ENCODE measurements at places on chromosomes 2 and 18.

DNA sequence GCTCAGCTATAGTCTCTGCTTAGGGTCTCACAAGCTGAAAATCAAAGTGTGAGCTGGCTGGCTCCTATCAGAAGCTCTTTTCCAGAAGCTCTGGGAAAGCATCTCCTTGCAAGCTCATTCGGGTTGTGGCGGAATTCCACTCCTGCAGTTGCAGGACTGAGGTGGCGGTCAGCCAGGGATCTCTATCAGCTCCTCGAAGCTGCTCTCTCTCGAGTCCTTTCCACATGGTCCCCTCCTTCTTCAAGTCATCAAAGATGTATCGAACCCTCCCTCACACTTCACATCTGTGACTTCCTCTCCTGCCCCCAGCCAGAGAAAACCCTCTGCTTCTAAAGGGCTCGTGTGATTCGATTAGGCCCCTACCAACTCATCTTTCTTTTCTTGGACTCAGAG is 141.7 kb downstream of the ZFP36L2 start:
- no peak for DNase-seq

GRCh38 chr2:201128933-201129505 is 13.1 kb downstream of the CFLAR start:
- DNase-seq, result no peak

DNA sequence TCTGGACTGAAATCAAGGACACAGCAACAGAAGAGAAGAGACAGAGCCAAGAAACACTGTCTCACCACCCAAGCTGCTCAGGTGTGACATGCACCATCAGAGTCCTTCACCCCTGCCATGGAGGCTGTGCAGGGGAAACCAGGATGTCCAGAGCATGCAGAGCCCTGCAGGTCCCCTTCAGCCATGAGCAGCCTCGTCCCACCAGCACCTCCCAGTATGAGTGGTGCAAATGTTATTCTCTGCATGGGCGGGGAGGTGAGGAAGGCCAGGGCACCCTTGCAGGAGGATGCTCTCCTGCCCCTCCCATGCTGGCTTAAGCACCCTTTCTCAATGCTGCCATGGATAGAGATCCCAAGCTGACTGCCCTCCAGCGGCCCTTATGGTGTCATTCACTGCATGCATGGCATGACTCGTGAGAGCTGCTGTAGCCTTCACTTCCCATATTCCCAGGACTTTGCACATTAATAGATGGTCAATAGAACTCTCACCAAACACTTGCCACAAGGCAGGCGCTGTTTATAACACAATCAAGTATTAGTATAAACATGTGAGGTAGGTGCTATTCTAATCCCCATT is 171.0 kb downstream of the ANAPC1 start:
- no peak for DNase-seq

GRCh38 chr2:69565431-69565839 is 78.1 kb downstream of the AAK1 start:
- no peak for DNase-seq

GRCh38 chr2:101401326-101401665 is 14.0 kb upstream of the CREG2 start:
- no peak for DNase-seq

DNA sequence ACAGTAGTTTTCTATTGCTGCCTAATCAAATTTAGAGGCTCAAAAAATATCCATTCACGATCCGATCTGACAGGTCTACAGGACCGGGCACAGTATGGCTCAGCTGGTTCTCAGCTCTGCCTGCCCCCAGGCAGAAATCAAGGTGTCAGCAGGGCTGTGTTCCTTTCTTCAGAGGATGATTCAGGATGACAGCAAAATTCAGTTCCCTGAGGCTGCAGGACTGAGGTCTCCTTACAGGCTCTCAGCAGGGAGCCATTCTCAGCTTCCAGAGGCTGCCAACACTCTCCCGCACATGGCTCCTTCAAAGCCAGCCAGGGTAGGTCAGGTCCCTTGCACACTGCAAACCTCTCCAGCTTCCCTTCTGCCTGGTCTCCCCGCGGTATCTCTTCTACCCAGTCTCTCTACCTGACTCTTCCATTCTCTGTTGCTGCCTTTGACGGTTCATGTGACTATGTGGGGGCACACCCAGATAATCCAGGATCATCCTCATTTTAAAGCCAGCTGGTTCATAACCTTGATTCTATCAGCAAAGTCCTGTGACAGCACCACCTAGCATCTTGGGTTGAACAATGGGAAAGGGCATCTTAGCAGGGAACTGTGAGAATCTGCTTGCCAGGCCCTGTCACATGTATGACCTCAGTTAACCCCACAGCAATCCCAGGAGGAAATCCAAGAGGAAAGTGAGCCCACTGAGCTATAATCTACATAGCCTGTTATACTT is 50.4 kb downstream of the UXS1 start:
- DNase-seq, result no peak

GRCh38 chr2:218472988-218473387 is 54.1 kb downstream of the VIL1 start:
- DNase-seq, result no peak

DNA sequence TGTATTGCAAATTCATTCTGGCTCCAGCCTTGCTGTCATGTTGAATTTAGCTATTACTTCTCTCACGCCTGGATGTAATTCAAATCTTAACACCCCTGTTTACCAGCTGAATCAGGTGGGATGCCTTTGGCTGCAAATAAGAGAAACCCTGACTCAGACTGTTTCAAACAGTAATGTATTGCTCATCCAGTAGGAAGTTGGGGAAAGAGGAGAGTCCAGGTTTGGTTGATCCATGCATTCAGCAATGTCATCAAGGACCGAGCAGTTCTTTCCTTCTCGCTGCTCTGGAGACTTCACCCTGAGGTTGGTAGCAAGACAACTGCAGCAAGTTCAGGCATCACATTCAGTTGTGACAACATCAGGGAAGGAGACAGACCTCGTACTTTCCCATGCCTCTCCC is 6.4 kb upstream of the DARS1 start:
- no peak for DNase-seq

DNA sequence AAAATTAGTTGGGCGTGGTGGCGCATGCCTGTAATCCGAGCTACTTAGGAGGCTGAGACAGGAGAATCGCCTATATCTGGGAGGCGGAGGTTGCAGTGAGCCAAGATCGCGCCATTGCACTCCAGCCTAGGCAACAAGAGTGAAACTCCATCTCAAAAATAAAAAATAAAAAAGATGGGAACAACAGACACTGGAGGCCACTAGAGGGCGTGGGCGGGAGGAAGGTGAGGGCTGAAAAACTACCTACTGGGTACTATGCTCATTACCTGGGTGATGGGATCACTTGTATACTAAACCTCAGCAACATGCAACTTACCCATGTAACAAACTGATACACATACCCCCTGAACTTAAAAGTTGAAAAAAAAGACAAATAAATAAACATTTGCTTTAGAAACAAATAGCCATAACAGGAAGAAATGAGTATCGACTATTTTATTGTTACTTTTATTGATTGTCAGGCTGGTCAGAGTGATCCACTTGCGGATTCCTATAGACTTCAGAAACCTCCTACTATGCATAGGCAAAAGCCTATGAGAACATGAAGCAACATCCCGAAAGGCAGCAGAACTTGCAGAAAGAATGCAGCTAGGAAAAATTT is 61.0 kb downstream of the TMEM163 start:
- no peak for DNase-seq

DNA sequence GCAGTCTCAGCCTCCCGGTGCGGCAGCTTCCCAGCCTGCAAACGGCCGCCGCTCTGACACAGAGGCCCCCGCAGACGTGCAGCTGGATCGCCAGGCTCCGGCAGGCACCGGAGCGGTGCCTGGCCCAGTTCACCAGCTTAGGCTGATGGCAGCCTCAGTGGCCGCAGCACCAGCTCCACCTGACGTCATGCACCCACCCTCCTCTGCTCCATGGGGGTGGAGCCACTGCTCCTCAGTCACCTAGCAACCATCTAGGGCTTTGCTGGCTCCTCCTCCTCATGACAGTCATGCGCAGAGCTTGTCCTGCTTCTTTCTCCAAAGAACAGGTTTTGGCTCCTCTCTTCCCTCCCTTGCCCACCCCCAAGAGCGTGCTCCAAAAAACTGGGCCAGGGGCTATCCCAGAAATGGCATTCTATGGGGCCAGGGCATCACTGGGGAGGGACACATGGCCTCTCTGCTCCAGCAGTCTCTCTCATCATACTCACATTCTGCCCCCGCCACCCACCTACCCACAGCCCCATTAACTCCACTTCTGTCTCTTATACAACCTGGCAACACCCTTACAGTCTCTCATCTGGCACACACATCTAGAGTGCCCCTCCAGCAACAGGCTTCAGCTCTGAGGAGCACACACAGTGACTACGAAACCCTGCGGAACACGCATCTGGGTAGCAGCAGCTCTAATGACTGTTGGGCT is 5.5 kb downstream of the DCTN1 start:
- DNase-seq, result no peak

GRCh38 chr2:164703915-164704706 is 82.8 kb upstream of the GRB14 start:
- DNase-seq, result no peak

DNA sequence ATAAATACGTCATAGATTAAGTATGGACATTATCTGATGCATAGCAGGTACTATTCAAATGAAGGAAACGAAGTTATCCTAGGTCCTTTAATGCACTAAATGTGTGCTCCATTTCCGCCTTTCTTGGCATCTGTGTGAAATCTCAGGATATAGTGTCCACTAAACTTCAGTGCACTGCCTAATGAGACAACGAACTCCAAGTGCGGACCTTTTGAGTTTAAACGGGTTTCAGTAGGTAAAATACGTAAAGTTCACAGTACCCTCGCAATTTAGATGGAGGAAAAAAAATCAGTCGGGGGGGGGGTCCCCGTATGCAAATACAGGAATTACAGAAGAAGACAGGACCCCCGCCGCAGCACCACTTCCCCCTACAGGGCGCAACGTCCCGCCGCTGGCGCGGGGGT is 729 bp upstream of the REL start:
- DNase-seq, result no peak

DNA sequence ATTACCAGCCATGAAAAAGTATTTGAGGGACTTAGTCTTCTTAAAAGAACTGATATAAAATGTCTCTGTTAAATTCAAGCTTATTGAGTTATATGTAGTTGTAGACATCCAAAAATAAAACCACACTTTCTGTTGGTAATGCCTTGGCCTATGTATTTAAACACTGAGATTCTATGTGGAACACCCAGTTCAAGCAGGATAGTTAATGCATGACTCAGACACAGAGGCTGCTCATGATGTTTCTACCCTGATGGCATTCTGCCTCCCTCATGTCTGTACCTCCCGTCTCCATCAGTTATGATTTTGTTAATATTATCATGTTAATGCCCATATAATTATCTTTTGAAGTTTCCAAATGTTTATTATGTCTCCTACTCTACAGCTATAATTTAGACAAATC is 164.5 kb downstream of the XIRP2 start:
- DNase-seq, result no peak

GRCh38 chr18:51852681-51853080 is 487.3 kb upstream of the DCC start:
- DNase-seq, result no peak

DNA sequence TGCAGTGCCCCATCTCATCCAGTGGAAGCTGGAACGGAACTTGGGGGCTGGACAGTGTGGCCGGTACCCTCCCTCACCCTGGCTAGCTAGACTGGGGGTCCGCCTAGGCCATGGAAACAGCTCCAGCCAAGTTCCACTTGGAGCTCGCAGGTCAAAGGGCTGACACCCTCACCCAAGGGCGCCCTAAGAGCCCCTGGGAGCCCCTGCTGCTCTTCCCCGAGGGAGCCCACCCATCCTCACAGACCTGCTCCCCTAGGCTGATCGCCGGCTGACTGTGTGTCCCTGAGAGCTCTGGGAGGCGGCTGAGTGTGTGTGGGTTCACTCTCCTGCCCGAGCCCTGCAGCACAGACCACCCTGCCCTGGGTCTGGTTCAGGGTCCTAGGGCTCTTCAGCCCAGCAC is 118.2 kb upstream of the OTOS start:
- no peak for DNase-seq

DNA sequence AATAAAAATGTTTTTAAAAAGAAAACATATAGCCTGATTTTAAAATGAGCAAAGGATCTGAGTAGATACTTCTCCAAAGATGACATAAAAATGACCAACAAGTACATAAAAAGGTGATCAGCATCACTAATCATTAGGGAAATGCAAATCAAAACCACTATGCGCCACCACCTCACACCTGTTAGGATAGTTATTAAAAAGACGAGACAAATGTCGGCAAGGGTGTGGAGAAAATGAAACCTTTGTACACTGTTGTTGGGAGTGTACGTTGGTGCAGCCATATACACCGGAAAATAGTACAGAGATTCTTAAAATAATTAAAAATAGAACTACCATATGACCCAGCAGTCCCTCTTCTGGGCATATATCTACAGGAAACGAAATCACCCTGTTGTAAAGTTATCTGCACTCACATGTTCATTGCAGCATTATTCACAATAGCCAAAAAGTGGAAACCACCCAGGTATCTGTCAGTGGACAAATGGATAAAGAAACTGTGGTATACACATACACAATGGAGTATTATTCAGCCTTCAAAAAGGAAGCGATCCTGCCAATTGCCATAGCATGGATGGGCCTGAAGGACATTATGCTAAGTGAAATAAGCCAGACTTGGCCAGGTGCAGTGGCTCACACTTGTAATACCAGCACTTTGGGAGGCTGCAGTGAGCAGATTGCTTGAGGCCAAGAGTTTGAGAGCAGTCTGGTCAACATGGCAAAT is 91.6 kb downstream of the PRKRA start:
- DNase-seq, result no peak

DNA sequence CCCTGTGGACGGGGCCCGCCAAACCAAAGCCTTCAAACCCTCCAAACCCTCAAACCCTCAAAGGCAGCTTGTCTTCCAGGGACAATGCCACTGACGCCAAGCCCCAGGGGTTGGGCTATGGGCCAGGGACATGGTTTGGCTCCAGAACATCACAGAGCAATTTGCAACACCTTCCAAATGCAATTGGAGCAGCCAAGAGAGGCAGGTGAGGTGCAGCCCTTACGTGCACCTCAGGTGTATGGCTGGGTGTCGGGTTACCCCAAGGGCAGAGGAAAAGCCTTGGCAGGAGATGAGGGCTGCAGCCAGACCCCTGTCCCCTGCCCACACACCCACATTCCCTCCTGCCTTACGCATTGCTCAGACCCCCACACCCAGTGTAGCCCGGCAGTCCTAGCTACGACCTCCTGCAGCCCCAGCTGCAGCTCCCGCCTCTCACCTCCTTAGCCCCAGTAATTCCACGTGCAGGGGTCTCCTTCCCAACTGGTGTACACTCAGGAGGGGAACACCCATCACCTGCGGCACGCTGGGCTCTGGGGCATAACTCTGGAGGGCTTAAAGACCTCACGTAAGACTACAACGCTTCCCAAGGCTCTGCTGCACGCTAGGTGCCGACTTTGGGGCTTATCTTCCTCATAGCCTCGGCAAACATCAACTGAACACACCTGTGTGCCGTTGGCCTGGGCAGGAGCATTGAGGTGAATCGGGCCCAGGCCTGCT is 88.7 kb downstream of the TFCP2L1 start:
- DNase-seq, result no peak

GRCh38 chr18:27803957-27804356 is 373.0 kb downstream of the CDH2 start:
- DNase-seq, result no peak

- DNase-seq, result no peak
Measured at GRCh38 chr2:239459606-239460005, 58.8 kb upstream of the HDAC4 start.

GRCh38 chr2:178279636-178280035 is 85.3 kb downstream of the OSBPL6 start:
- no peak for DNase-seq
